CMK (cell line): ENCODE measurements at places on chromosomes 5 and 9.

GRCh38 chr9:13555989-13556500 lies 276.6 kb upstream of the MPDZ start:
- DNase-seq = no peak

DNA sequence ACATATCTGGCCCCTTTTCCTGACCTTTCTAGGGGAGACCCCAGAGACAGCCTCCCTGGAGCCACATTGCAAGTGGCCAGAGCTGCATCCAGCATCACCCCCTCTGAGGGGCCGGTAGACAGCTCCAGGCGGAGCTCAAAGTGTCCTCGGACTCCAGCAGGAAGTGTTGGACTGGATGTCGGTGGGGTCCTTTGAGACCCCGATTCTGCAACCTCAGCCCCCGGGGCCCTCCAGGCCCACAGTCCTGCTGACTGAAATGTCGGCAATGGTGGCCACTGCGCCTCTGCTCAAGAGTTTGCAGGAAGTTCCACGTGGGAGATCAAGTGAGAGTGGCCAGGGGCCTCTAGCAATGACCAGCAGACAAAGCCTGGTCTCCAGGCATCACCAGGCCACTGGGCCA lies 115.9 kb upstream of the FOXD4L5 start:
- DNase-seq = no peak

- DNase-seq = no peak
Measured at GRCh38 chr5:124648902-124649467, 97.5 kb downstream of the ZNF608 start.

DNA sequence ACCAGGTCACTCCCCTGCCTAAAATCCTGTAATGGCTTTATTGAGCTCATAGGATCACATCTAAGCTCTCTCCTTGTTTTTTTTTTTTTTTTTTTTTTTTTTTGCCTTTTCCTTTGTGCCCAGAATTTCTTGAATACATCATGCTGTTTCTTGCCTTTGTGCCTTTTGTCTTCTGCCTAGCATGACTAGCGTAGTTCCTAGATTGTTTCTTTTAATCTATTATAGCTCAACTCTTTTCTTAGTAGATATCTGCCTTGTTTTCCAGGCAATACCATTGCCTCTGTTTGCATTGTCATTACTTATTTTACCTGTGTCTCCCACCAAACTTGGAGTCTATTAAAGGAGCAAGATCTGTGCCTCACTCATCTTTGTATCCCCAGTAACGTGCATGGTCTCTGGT lies 106.1 kb upstream of the C9orf72 start:
- DNase-seq = no peak

- no peak for DNase-seq
Measured at GRCh38 chr5:18394443-18394804, 760.2 kb downstream of the TAF11L14 start.

- no peak for DNase-seq
Measured at GRCh38 chr9:100277166-100277979, 75.4 kb downstream of the TEX10 start.

DNA sequence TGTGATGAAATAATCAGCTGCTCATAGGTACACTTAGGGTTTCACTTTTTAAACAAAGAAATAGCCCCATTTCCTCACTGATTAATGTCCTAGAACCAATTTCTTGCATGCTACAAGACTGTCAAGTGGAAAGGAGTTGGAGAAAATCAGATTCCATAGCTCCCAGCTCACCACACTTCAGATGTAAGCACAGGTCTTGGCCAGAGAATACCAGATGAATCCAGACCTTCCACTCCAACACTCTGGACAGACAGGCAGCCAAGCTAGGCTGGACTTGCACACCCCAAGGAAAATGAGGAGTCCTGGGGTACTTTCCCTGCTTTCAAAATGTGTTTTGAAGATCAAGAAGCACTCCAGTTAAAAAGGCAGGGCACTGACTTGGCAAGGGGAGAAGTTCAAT lies 68.5 kb downstream of the KLHL3 start:
- no peak for DNase-seq

- DNase-seq = no peak
Measured at GRCh38 chr5:61758711-61759110, 426.7 kb downstream of the ZSWIM6 start.

DNA sequence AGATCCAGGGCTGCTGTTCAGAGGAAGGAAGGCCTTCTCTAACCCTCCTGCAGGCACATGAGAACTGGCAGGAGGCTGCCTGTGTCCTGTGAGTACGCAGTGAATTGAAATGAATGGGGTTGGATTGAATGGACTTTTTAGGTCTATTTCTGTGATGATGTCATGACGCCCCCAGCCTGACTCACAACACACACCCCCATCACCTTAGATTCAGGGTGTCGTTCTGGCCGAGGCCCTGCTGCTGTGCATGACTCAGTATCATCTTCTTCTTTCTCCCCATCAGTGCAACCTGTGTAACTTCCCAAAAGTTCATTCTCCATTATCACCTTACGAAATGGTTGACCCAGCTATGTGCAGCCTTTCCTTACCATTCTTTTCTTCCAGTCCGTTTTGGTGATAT lies 5.4 kb downstream of the PCAT7 start:
- no peak for DNase-seq

DNA sequence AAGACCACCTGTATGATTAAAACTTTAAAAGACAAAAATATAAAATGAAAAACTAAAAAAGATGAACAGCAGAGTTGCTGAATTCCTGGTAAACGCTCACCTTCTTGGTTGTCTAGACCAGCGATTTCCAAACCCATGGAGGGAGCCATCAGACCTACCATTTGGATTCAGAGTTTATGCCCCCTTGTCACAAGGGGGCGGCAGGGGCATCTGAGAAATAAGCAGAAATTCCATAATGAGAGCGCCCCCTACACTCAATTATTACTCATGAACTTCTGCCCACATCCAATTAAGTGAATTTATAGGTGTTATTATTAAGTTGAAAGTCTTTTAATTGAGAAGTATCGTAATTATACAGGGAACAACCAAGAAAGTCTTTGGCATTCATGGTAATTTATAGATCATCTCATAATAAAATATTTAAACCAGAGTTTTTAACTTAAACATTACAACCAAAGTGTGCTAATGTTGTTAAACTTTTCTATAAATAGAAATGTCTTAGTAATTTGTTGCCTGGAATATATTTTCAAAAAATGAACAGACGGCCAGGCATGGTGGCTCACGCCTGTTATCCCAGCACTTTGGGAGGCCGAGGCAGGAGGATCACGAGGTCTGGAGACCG lies 35.2 kb upstream of the SPATA31C2 start:
- DNase-seq = peak; percentile 32

DNA sequence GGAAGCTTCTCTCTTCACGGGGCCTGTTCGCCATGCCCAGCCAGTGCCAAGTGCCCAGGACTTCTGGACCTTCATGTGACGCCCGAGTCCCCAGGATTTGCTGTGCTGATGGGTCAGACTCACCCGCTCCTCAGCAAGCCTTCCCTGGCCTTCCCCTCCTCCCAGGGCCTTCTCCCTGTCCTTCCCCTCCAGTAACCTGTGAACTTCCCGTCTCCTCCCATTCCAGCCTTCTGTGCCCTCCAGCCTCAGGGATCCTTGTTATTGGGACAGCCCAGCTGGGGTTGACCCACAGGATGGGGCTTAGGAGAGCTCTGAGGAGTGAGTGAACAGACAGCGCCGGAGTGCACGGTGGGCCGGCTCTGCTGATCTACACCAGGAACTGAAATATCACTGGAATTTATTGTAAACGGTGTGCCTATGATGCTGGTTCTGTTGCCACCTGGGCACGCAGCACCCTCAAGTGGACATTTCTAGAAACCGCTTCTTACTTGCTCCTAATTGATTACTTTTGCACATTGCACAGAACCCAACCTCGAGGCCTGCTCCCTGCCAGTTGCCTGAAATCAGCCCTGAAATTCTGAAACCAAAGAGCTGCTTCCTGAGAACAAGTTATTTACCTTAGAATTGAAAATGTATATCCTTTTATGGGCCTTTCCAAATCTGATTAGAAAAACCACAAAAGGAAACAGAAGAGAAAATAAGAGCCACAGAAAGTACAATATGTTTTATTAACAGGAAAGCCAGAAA lies 1.5 kb downstream of the SPAAR start:
- no peak for DNase-seq

- no peak for DNase-seq
Measured at GRCh38 chr5:50694027-50694590, 27.7 kb downstream of the PARP8 start.

- no peak for DNase-seq
Measured at GRCh38 chr5:143217065-143217803, 186.3 kb downstream of the NR3C1 start.
